HuH-7 (cell line): ENCODE measurements at places on chromosomes 4 and X.

GRCh38 chr4:26288355-26288909 is 32.4 kb upstream of the RBPJ start:
- DNase-seq, result no peak

DNA sequence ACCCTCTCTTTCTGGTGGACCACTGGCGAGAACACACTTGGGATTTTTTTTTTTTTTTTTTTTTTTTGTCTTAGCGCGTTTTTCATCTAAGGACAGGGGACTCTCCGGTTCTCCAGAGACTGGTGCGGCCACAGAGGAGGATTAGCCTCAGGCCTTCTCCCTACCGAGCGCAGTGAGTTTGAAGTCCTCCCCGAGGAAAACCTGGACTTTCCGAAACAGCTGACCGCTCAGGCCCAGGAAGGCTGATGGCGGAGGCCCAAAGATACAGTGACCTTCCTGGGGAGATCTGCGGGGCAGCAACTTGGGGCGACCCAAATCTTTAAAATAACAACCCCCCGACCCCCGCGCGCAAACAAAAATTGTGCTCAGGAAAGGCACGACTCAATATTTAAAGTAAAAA is 9.2 kb downstream of the NKX3-2 start:
- DNase-seq, result peak; percentile 12

- no peak for DNase-seq
These were observed 32.0 kb upstream of the USP51 start for GRCh38 chrX:55521687-55522086.

GRCh38 chr4:127558088-127558487 is 74.7 kb upstream of the INTU start:
- no peak for DNase-seq

DNA sequence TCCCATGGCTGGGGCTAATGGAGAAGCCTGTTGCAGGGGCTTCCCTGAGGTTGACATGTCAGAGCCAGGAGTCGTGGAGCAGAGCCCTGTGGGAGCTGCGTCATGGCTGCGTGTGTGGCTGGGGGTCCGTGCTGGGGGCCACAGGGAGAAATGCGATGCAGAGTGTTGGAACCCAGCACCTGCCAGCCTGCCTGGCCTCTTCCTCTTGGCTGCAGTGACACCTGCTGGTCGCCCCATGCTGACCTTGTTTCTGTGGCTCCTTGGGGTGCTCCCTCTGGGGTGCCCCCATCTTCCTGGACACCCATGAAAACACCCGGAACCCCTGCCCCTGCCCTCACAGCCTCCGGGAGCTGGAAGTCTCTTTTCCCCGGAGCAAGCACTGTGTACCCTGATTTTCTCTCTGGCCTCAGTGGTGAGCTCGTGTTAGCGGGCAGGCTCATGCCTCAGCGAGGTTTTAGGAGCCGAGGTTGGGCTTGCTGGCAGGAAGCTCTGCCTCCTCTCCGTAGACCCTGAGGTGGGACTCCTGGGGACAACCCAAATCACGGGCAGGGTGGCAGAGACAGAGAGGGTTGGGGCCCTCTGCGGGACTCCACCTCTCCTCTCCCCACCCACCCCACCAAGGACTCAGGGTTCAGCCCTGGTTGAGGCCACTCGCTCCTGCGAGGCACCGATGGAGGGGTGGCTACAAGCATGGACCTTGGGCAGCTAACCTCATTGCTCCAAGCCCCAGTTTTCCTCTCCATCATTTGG is 103.7 kb downstream of the SORCS2 start:
- DNase-seq, result peak; percentile 43

- DNase-seq, result no peak
These were observed 1.2 kb upstream of the SLC7A11 start for GRCh38 chr4:138243369-138243768.

GRCh38 chrX:104270916-104271512 is 16.3 kb upstream of the ESX1 start:
- DNase-seq, result no peak

GRCh38 chrX:151745651-151746050 is 11.1 kb downstream of the CNGA2 start:
- DNase-seq, result no peak

DNA sequence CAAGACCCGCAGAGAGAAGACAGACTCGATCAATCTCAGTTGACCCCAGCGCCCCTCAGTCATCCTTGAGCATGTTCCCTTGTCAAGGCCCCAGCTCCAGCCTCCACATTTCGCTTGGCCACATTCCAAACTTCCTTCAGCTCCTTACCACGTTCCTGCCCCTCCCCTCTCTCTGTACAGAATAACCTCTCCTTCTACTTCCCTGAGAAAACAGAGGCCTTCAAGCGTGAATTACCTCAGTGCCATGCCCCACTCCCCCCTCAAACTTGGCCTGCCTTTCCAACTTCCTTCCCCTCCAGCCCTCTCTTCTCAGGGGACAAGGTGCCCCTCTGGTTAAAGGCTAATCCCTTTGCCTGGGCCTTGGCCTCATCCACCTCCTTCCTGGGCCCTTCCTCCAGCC is 3.2 kb upstream of the RIPPLY1 start:
- no peak for DNase-seq

DNA sequence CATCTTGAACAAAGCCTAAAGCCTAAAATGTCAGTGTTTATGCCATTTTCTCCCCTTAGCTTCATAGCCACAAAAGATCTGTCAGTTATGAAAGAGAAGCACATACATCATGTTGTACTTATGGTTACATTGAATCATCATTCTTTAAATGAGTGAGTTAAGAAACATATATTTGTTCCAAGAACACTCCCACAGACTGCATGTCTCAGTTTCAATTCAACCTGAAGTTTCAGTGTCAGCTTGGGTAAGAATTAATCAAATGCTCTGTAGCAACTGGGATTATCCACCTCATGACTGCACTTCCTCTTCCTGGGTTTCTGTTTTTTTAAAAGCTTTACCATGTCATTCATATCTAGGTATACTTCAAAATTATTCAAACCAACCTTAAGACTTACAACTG is 3.9 kb upstream of the TMPRSS11B start:
- DNase-seq, result no peak

DNA sequence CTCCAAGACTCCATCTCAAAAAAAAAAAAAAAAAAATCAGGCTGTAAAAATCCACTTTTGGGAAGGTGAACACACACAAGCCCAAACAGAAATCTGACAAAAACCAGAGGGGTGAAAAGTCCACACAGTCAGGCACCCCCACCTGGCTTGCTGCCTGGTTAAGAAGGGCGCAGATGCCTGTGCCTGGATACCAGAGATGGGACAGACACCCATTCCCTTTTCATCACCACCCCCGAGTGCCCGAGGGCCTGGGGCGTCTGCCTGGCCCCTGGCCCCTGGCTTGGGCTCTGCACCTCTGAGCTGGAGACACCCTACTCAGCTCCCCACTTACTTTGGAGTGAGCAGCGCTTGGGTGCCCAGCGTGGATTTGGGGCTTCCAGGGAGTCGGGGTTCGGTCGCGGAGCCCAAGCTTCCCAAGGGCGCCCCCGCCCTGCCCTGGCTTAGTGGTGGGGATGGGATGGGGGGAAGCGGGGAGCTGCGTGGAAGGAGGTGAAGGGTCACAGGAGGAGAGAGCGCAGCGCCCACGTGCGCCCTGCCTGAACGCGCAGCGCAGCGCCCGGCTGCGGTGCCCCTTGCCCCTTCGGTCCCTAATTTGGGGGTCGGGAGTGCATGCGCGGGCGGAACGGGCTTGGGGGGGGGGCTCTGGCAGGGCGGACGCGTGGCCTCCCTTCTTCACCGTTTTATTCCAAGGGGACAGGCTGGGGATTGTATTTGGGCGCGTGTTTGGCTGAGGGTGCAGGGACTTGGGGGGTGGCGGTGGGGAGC is 11.3 kb downstream of the SHOX start:
- DNase-seq, result no peak

GRCh38 chr4:42248972-42249371 is 96.5 kb upstream of the BEND4 start:
- no peak for DNase-seq

DNA sequence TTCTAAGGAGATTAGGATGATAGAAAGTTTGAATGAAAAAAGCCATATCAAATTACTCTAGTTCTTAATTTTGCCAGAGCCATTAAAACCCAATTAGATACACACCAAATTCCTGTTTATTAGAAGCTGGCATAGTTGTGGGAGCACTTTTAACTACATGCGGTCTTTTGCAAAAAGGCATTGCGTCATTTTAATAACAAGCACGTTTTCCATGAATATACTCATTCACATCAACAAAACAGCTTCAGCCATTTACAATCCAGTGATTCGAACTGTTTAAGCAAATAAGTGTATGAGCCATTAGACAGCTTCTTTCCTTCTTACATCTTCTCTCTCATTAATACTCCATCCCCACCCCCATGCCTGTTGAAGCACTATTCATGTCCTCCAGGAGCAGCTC is 109.5 kb upstream of the EOLA2 start:
- no peak for DNase-seq
